ENCODE measurements at places on chromosomes 3 and 15.

- no peak for DNase-seq
Observed at GRCh38 chr3:38084334-38085310, 45.6 kb downstream of the DLEC1 start.

DNA sequence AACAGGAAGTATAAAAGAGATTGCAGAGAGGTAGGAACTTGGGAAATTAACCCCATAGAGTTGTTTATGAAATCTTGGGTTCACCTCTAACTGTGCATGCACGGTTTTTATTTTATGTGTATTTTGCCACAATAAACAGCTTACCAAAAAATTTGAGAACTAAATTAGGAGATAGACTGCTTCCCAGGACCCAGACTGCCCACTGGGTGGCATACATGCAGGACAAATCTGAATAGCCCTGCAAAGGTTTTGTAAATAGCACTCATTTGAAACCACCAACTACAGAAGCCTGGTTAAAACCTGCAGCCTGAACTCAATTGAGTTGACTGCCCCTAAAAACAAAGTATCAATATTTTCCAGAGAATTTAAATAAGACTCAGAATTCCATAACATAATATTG lies 96.4 kb upstream of the SLCO2A1 start:
- no peak for DNase-seq

DNA sequence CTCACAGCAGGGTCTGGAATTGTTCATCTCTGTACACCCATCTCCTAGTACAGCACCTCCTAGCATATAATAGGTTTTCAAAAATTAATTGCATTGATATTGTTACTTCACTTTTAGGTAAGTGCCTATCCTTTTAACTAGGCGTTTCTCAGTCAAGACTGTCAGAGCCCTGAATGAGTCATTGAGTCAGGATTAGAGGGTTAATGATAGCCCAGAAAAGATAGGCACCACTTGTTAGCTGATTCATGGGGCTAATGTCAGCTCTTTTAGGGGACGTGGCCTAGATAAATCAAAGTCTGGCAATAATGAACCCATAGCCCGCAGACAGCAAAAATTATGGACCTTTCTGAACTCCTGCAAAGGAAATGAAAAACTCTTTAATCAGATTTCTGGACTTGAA lies 42.9 kb downstream of the TIMP4 start:
- DNase-seq, result no peak

- no peak for DNase-seq
Observed at GRCh38 chr15:87118435-87118834, 1038.8 kb downstream of the AGBL1 start.

DNA sequence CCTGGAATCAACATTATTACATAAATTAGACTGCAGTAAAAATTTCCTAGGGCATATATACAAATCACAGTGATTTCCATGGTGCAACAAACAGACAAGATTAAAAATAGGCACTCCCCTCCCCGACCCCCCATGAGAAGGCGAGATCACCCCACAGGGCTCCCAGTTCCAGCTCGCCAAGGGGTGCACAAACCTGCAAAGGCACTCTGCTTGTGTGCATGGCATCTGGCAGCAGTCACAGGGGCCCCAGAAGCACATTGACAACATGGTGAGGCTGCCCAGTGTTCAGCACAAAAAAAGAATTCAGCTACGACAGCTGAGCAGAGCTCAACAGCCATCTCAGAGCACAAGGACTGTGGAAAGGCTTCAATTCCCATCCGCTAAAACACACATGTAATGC lies 19.2 kb upstream of the CERS3 start:
- DNase-seq, result no peak

- DNase-seq, result no peak
Observed at GRCh38 chr3:10219737-10220136, 28.5 kb upstream of the TATDN2 start.

GRCh38 chr15:59420986-59421618 lies 16.9 kb upstream of the FAM81A start:
- DNase-seq, result no peak

- DNase-seq, result no peak
Observed at GRCh38 chr3:8724108-8724752, 9.4 kb upstream of the CAV3 start.

- no peak for DNase-seq
Observed at GRCh38 chr3:39415983-39416382, 9.5 kb downstream of the RPSA start.

DNA sequence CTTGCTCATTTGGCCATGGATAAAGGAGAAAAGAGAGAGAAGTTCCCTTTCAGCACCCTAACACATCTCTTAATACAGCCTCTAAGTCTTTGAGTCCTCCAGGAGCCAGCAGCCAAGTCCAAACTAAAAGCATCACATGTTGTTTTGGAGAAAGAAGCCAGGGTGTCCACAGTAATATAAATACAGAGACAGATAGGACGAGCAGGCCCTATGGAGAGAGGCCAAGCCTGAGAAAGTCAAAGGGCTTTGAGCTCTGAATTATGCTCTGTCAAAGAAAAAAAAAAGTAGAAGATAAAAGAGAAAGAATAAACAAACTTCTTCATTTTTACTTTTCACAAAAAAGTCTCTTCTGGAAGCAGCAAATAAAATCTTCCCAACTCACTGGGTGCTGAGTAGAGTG lies 92.4 kb upstream of the THBS1 start:
- no peak for DNase-seq

- no peak for DNase-seq
Observed at GRCh38 chr3:134752761-134753461, 42.1 kb upstream of the EPHB1 start.

GRCh38 chr3:130786306-130786705 lies 39.7 kb upstream of the PIK3R4 start:
- no peak for DNase-seq

- no peak for DNase-seq
Observed at GRCh38 chr3:129644836-129645235, 38.4 kb upstream of the PLXND1 start.

GRCh38 chr3:69178838-69179739 lies 56.7 kb upstream of the LMOD3 start:
- no peak for DNase-seq

GRCh38 chr15:65292938-65293518 lies 2.8 kb upstream of the RNU5A-1 start:
- DNase-seq, result no peak

- DNase-seq, result no peak
Observed at GRCh38 chr3:13500133-13500885, 20.2 kb downstream of the HDAC11 start.

DNA sequence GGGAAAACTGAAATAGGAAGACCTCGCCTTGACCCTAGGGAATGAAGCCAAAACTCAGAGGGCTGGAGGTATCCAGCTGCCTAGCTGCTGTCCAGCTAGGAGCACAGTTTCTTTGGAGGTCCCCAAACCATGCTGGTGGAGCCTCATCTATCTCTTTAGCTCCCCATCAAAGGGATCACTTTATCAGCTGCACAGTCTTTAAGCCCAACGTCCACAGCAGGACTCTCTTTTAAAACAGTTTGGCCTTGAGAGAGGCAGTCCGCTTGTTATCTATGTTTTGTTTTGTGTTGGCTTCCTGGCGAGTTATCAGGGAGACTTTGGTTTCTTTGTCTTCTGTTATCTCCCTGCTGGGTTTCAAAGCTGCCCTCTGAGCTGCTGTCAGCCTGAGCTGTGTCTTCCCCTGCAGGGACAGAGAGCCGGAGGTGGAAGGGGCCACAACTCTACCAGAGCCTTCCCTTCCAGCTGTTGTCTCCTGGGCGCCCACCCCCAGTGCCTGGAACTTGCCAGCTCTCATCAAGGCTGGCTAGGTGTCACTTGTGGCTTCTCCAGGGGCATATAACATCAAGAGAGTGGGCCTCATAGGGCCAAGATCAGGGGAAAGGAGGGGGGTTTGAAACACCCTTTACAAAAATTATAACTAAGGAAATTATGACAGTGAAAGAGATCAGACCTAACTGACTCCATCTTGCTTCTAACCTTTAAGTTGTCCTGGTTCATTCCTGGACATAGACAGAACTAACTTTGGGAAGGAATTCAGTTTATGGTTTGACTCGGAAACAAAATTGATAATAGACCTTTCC lies 61.4 kb upstream of the C15orf39 start:
- no peak for DNase-seq

GRCh38 chr3:189272500-189273119 lies 100.8 kb downstream of the TPRG1 start:
- no peak for DNase-seq

DNA sequence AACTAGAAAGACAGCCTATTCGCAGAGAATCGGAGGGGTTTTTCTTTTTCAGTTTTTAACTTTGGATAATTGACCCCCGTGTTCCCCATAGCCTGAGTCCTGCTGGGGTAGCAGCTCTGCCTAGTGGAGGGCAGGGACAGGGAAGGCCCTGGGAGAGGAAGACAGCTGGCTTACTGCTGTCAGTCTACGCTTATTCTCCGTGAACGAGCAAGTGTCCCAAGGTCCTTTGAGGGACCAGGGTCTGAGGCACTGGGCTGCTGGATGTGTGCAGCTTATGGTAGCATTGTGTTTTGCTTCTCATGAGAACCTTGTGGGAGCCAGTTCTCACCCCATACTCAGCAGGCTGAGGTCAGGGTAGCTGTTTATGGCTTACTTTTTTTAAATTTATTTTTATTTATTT lies 3.0 kb downstream of the LIMD1 start:
- no peak for DNase-seq

DNA sequence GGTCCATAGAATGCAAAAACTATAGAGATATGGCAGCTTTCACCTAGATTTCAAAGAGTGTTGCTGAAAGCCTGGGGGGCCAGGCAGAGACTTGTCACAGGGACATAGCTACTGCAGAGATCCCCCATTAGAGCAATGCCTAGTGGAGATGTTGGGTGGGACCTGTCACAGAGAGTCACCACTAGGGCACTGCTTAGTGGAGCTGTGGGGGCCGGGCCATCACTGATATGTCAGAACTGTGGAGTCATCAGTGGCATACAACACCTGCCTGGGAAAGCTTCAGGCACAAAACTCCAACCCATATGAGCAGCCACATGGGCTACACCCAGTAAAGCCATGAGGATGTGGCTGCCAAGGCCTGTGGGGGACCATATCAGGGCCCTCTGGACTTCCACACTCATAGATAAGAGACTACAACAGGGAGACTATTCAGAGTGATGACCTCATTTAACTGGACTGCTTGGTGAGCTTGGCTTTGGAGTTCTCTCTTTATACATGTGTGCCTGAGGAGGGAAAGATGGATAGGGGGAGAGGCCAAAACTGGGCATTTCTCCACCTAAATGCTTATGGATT lies 176.3 kb downstream of the ZNF621 start:
- no peak for DNase-seq

GRCh38 chr3:48356419-48356818 lies 15.6 kb upstream of the FBXW12 start:
- no peak for DNase-seq

GRCh38 chr15:75104804-75105557 lies 81.6 kb downstream of the PPCDC start:
- DNase-seq, result no peak

- no peak for DNase-seq
Observed at GRCh38 chr15:22231603-22232002, 151.3 kb downstream of the OR4M2 start.

GRCh38 chr3:10599444-10599843 lies 94.1 kb upstream of the ATP2B2 start:
- DNase-seq, result no peak

- DNase-seq, result no peak
Observed at GRCh38 chr15:65337436-65338070, 33.1 kb downstream of the RNU5B-1 start.

DNA sequence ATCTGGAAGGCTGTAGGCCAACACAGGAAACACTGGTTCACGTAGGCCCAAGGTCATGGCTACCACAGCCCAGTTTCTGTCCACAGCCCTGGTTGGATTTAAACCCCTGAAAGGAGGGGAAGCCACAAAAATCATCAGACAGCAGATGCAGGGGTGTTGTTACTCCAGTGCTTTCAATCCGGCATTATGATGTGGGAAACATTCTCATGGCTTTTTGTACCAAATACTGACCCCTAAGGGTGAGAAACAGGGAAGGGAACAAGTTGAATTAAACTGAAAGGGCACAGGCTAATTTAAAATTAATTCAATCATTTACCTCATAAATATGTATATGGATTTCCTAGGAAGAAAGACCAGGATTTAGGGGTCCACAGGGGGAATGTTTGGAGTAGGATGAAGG lies 375.6 kb downstream of the CTNNB1 start:
- no peak for DNase-seq

GRCh38 chr3:127152684-127153505 lies 40.0 kb upstream of the PRR23E start:
- DNase-seq, result no peak

DNA sequence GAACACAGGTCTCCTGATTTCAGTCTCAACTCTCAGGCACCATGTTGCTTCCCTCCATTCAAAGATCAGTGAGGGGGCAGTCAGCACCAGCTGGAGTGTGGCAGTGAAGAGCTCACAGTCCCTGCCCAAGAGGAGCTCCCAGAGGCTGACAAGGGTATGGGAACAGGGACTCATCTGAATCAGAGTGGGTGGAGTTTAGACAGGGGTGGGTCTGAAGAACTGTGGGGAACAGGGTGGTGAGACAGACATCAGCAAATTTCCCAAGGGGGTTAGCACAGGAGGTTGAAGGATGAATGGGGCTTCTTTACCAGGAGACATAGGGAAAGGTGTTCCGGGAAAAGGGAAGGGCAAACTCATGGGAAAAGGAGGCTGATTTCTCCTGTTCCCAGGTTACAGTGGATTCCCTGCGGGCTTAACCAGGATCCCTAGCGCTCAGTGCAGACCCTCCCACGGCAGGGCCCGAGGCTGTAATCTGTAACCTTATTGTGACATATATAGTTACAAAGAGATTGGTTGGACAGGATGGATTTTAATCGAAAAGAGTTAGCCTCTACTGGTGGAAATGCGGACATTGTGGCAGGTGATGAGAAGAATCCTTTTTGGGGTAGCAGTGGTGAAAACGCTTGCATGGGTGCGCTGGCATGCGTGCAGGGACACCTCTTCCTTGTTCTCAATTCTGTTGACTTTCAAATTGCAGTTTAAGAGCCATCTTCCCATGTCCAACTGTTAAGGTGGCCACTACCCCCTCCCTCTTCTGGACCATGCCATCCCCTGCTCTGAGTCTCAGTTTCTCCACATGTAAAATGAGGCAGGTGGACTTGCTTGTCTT lies 160.3 kb downstream of the SMAD6 start:
- no peak for DNase-seq

DNA sequence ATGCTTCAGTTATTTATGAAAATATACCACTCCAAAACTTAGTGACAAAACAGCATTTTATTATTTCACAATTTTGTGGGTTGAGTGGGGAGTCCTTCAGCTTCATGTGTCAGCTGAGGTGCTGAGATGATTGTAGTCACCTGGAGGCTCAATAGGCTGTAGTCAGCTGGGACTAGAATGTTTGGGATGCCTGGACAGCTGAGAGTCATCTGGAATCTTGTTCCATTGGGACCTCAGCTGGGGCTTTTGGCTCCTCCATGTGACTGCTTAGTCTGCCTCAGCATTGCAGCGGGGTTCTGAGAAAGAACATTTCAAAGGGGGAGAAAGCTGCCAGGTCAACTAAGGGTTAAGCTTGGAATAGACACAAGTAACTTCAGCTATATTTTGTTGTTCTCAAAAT lies 13.4 kb downstream of the STT3B start:
- DNase-seq, result no peak

Measured in GM12892 (cell line).